ENCODE measurements at places on chromosomes 6 and 20.

DNA sequence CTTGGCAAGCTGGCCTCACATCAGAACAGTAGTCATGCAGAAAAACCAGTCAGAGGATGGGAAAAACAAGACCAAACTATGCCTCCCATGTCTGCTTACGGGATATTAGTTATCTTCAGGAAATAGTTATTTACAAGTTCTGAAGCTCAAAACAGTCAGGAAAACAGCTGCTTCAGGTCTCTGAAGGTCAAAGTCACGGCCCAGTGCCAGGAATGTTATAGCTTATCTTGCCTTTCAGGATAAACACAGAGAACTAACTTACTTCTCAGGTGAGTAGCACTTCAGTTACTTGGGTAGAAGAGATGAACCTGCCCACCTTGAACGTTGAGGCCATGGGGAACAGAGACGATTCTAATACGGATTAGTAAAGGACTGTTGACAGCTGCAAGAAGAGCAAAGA lies 310.7 kb downstream of the KIF16B start:
- no peak for DNase-seq

- DNase-seq: no peak
Measured at GRCh38 chr20:31843288-31843687, 2.1 kb downstream of the FOXS1 start.

DNA sequence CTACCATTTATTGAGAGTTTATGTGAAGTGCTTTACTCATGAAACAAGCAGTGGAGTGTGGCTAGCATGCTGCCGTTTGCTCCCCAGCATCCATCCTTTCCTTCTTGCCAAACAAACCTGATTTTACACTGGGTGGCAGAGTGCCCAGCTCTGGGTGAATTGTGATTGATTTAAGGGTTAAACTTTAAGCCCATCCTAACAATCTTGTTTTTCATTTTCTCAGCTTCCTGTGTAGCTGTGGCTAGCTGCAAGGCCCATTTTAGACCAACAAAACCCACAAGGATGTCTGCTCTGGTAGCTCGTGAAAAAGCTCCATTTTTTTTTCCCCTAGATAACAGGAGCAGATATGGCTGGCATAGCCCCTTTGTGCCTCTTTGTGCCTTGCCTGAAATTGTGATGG lies 77.7 kb upstream of the KCNG1 start:
- DNase-seq: no peak

DNA sequence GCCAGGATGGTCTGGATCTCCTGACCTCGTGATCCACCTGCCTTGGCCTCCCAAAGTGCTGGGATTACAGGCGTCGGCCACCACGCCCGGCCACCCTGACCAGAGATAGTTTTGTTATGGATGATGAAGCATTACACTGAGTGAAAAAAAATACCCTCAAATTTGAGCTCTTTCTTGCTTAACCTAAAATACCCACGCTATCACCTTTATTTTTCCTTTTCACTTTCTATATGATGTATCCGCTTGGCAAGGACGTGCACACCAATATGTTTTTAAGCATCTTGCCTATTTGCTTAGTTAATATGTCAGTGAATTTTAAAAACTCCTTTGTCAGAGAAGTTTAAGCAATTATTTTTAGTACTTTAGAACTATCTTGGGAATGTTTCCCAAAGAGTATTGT lies 150.4 kb downstream of the INSM1 start:
- no peak for DNase-seq

Measured in fibroblast of skin of scalp (primary cell).